ENCODE measurements at places on chromosomes 6 and 20. TPM values are rescaled to one million over a fixed set of nuclear protein-coding genes. Genes with fewer than 3 reads are reported as not detected.
A peak's percentile ranks its signal among the peaks of the same experiment; 100 is the strongest.

GRCh38 chr20:51216850-51217249 is 193.9 kb upstream of the KCNG1 start:
- no peak for DNase-seq

- DNase-seq = peak; percentile 56
Observed at GRCh38 chr6:43770372-43771209, 580 bp downstream of the VEGFA start.

DNA sequence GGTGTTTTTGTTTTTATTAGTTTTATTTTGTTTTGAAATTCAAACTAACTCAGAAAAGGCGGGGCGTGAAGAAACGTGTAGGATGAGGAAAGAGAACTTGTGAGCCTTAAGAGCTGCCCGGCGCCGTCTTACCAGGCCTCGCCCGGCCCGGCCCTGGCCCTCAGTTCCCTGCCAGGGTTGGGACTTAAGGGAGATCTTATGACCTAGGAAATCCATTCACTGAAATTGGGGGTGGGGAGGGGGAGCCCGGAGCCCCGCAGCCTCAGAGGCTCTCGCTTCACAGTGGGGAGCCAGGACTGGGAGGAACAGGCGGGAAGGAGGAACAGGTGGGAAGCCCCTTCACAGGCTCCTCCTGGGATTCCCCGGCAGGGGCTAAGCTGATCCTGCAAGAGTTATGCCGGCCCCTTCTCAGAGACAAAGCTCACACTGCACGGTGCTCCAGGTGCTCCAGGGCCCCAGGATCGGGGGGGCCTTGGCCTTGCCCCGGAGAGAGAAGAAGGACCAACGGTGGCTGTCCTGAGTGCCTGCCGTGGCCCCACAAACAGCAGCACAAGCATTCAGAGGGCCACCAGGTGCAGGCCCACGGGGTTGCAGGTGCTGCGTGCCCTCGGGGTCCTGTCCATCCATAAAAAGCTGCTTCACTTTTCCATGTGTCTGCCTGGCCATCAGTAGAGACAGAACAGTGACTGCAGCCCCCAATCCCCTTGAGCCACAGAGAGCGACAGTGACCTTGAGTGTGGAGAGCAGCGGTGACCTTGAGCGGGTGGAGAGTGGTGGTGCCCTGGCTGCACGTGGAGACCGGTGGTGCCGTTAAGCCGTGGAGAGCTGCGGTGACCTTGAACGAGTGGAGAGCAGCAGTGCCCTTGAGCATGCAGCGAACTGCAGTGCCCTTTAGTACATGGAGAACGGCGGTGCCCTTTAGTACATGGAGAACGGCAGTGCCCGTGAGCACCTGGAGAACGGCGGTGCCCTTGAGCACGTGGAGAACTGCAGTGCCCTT is 152.7 kb downstream of the DLL1 start:
- DNase-seq = peak; percentile 12

- no peak for DNase-seq
Observed at GRCh38 chr6:27592481-27593199, 119.7 kb upstream of the ZNF184 start.

DNA sequence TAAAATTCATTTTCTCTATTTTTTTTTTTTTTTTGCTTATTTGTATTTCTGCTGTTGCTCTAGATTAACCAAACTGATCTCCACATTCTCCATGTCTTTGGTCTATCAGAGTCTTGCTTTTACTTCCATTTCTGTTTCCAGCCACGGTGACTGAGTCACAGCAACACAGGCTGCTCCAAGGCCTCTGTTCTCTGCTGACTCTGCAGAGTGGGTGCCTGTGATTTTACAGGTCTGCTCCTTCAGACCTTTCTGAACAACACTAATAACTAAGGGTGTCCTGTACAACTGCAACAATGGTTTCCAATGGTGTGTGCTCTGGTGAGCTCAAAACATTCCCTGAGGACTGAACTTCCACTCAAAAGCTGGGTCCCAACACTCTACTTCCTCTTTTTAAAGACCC is 102.3 kb upstream of the BMP2 start:
- no peak for DNase-seq

- peak; percentile 40 for DNase-seq
Observed at GRCh38 chr20:19794941-19795340, 36.9 kb downstream of the RIN2 start.

GRCh38 chr20:5039255-5039657 is 37.9 kb upstream of the SLC23A2 start:
- no peak for DNase-seq

DNA sequence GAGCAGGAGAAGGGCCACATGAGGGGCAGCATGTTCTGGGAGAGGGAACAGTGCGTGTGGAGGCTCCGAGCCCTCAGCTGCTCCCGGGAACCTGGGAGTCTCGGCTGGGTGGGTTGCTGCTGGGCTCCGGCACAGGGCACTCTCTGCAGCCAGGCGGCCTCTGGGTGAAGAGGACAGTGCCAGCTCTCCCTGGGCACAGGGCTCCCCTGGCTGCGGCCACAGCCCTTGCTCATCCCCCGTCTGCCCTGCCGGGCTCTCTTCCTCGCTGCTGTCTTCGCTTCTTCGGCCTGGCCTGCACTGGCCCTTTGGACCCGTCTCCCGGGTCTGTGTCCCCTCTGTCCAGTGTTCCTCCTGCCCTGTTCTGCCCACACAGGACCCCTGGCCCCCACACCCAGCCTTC is 48.2 kb downstream of the CDH4 start:
- no peak for DNase-seq

- no peak for DNase-seq
Observed at GRCh38 chr20:20233041-20233514, 134.8 kb upstream of the INSM1 start.

DNA sequence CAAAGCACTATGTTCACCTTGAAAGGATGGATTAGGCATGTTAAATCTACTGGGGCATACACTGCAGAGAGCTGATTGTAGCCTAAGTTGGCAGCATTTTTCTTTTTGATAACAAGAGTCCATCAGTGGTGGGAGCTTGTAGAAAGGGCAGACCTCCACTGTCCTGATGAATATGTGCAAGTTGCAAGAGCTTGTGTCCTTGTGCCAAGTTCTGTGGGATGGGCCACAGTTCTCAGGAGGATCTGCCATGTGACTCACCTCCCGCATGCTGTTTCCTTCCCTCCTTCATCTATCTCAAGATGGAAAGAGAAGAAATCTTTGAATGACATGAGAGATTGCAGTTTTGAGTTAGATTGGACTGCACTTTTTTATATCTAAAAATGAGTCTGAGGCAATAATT is 58.3 kb upstream of the GGTLC1 start:
- DNase-seq = no peak

GRCh38 chr20:49622243-49622642 is 54.3 kb upstream of the PTGIS start:
- DNase-seq = no peak

DNA sequence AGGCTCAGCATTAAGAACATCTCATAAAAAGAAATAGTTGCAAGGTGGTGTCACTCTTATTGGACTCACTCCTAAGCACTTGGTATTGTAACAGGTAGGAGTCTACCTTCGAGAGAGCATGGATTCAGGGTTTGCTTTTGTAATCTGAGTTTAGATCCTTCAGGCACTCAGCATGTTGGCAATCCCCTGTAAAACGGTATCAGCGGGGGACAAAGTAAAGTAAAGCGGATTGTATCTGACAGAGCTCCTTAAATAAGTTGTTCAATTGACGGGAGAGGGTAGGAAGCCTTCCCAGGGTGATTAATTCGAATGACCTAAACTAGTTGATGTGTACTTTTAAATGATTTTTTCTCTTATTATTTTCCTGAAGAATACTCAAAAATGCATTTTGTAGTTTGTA is 869.8 kb upstream of the EPHA7 start:
- no peak for DNase-seq

- peak; percentile 54 for DNase-seq
Observed at GRCh38 chr6:158649289-158650143, at the start of gene SYTL3. TSS of gene SYTL3 (plus strand) at chr6:158650054. CDS start at chr6:158663269, 13,215 bp downstream.

GRCh38 chr6:72755752-72756151 is 133.9 kb downstream of the KCNQ5 start:
- no peak for DNase-seq

DNA sequence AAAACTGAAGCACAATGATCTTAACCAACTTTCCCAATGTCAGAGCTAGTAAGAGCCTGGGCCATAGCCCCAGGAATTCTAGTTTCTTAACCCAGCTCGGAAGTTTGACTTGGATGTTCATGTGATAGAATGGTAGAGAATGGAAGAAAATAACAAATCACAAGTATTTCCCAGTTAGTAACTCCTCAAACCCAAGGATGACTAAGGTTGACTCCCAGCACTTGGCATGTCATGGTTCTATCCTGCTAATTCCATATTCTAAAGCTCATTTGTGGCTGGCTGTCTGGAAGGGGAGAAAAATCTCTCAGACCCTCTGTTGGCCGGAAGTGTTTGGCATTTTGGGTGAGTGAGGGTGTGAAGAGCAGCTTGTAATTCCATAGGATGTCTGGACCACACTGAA is 248.7 kb downstream of the RFPL4B start:
- no peak for DNase-seq

GRCh38 chr20:59007665-59008511 is 834 bp upstream of the CTSZ start:
- no peak for DNase-seq

DNA sequence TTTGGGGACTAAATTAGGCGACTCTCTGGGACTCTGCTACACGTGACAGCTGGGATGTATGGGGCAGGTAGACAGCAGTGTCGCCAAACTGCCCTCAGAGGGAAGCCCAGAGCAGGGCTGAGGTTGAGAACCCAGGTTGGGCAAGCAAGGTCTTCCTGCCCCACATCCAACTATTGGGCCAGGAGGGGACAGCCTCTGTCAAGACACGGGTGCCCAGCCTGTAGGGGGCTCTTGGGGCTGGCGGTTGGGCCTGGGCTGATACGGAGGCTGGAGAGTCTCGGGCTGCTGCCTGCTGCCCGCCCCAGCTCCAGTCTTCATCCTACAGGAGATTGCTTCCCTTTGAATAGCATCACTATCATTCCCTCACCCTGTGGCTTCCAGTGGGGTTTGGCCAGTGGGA is 33.3 kb downstream of the CPNE5 start:
- DNase-seq = no peak

GRCh38 chr20:24497851-24498250 is 28.4 kb downstream of the SYNDIG1 start:
- DNase-seq = no peak

DNA sequence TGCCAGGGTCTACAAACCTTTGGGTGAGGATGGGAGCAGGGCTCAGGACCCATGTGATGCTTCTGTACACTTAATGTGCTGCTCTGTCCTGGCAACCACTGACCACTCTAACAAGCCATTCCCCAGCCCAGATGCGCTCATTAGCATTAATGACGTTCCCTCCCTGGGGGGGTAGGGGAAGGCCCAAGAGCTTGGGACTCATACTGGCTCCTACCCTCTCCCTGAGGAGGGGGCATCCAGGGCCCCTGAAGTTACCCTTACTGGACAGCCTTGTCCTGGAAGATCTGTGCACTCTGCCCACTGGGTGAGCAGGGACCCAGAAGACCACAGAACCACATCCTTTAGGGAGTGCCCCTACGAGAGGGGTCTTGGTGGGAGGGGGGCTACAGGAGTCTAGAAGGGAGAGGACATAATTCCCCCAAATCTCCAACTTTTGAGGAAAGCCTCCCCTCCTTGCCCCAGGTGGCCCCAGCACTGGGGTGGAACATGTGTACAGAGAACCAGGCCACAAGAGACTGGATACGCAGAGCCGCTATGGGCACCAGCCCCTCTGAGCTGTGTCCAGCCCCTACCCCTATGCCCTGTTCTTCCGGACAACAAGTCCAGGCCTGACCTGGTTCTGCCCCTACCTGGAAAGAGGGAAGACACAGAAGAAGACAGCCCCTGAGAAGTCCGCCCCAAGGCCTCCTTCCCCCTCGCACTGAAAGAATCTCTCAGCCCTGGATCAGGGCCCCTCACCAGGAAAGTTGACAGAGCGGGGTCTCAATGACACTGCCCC is 1.4 kb downstream of the TEAD3 start:
- no peak for DNase-seq

GRCh38 chr6:66103354-66103753 is 396.3 kb upstream of the EYS start:
- DNase-seq = no peak

- DNase-seq = no peak
Observed at GRCh38 chr6:143276436-143276835, 174.1 kb downstream of the ADAT2 start.

- no peak for DNase-seq
Observed at GRCh38 chr6:84517741-84518530, 246.5 kb downstream of the TBX18 start.

GRCh38 chr20:19823216-19823615 is 65.2 kb downstream of the RIN2 start:
- no peak for DNase-seq

DNA sequence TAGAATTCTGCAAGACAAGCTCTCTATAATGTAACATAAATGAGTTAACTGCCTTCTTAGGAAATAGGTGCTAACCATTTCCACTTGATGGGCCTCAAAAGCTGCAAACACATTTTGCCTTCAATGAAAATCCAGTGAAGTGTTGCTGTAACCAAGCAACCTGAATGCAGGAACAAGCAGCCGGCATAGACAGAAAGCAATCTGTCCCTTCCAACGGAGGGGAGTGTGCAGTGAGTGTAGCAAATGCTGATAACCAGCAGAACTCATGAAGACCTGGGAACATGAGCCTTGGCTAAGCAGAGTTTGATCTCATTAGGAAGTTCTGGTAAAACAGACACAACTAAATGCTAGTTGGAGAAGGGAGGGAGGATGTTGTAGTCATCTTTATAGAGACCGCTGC is 697.8 kb downstream of the KIF16B start:
- peak; percentile 69 for DNase-seq

GRCh38 chr20:35091816-35092523 is 637 bp downstream of the TRPC4AP start:
- DNase-seq = peak; percentile 36

- DNase-seq = no peak
Observed at GRCh38 chr6:44624936-44625573, 237.5 kb downstream of the CDC5L start.

GRCh38 chr6:15365273-15365687 is 119.4 kb downstream of the JARID2 start:
- peak; percentile 78 for DNase-seq

GRCh38 chr6:91171754-91172462 is 585.0 kb upstream of the MAP3K7 start:
- DNase-seq = no peak

Gene BPIFB1
- total RNA-seq = 1.6 TPM

Gene NKX2-2
- not detected for total RNA-seq

Gene KHDRBS2
- 1.8 TPM for total RNA-seq

Gene VGLL2
- 1.7 TPM for total RNA-seq

Gene TRERF1
- 49.1 TPM for total RNA-seq

Gene CDC5L
- total RNA-seq = 20.3 TPM

Gene HLA-DRB5
- 0.39 TPM for total RNA-seq

Gene HLA-DQA1
- total RNA-seq = 0.94 TPM

Gene PAX1
- total RNA-seq = not detected

Gene OLIG3
- total RNA-seq = not detected

Gene DUSP15
- 175 TPM for total RNA-seq

Gene PRRT1
- total RNA-seq = 6.2 TPM

Gene CLVS2
- total RNA-seq = 0.16 TPM

Gene HLA-DRA
- 23.4 TPM for total RNA-seq

Data from testis (tissue), 5 donors.